H9 (cell line): ENCODE measurements at places on chromosomes 2 and 18. TPM values are rescaled to one million over a fixed set of nuclear protein-coding genes. Genes with fewer than 3 reads are reported as not detected.

Gene TMEFF2
- 0.39 and 1.1 TPM in 2 replicates for total RNA-seq

Gene KIF1A
- 188 and 204 TPM in 2 replicates for total RNA-seq

Gene OTOS
- total RNA-seq, result not detected in 2 replicates

Gene ADGRF3
- total RNA-seq, result 0.09 and 0.29 TPM in 2 replicates

DNA sequence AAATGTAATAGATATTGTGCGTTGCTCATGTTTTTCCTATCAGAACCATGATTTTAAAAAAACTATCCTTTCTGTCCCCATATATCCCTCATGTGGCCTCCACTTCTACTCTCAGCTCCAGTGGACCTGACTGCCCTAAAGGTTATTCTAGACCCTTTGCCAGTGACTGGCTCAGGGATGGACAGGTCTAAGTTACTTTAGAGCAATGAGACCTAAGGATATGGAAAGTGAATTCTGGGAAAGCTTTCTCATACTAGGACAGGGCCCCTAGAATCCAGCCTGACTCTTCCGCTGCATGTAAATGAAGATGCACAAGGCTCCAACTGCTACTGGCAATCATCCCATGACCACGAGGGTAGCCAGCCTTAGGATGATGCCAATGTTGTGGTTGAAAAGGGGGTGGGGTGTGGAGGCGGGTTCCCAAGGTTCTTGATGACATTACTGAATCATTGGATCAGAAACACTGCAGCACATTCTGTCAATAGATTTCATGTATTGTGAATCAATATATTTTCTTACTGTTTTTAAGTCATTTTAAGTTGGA is 21.3 kb downstream of the C2orf69 start:
- DNase-seq, result no peak

GRCh38 chr18:76328140-76328539 is 166.9 kb downstream of the ZNF516 start:
- DNase-seq, result no peak

DNA sequence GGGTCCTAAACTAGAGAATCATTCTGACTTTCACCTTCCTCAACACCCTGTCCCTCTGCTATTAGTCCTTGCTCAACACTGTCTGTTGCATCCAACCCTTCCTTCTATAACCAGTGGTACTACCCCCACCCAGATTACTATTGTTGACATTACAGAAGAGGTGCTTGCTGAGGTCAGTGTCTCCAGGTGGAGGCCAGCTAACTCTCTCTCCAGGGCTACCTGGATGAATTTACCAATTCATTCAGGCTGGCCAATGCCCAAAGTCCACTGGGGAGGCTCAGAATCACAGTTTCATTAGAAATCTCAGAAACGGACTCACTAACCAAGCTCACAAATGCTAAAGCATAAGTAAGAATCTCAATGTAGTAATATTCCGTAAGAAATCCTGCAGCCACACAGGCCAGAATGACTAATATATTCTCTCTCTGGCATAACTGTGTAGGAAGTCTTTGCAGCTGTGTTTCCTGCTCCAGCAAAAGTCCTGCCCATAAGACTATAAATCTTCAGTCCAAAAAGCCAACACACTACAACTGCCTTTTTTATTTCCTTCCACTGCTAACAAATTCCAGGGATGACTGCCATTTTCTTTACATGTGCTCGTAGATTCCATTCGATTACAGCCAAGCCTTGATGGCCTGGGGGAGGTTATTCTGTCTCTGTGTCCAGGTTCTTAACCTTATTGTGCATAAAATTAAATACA is 10.0 kb upstream of the TTR start:
- DNase-seq, result no peak

DNA sequence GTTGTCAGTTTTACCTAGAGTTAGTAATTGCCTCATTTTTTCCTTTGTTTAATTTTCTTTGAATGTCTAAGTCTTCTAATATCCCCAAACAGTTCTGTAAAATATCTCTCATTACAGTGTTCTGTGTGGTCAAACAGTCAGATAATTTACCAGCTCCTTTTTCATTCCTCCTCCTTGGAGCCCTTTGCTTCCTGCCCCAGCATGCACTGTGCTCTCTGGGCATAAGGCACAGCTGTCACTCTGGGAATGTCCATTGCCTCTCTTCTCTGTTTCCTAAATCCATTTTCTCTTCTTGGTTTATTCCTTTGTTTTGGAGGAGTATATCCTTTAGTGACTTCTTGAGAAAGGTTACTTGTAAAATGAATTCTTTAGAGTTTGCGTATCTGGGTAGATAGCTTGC is 139.3 kb downstream of the PLCL1 start:
- no peak for DNase-seq

GRCh38 chr2:75896779-75897366 is 186.2 kb upstream of the GCFC2 start:
- peak; percentile 82 for DNase-seq

GRCh38 chr2:213644926-213645325 is 360.7 kb downstream of the SPAG16 start:
- DNase-seq, result no peak
